Fibroblast of villous mesenchyme (primary cell): ENCODE measurements at places on chromosomes 7 and 10.

GRCh38 chr10:119653209-119653608, 2.0 kb downstream of the BAG3 start:
- peak; percentile 39 for DNase-seq

DNA sequence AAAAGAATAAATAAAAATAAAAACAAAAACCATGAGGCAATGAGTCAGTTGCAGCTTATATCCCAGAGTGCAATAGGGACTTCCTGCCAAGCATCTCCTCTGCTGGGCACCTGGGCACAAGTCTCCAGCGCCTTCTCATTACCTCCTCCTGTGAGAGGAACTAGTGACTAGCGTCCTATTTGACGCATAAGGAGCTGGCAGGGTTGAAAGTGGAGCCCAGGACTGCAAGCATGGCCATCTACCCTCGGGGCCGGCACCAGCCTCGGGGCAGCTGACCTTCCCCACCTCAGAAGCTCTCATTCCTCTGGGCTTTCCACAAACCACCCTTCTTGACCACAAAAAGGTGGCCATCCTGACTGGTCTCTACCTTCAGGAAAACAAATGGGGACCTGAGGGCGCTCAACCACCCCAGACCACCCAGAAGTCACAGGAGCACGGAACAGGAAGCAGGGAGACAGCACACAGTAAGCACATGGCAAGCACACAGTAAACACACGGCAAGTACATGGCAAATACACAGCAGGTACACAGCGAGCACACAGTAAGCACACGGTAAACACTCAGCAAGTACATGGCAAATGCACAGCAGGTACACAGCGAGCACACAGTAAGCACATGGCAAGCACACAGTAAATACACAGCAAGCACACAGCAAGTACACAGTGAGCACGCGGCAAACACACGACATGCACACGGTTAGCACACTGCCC, 19.1 kb downstream of the CTBP2 start:
- DNase-seq: no peak

DNA sequence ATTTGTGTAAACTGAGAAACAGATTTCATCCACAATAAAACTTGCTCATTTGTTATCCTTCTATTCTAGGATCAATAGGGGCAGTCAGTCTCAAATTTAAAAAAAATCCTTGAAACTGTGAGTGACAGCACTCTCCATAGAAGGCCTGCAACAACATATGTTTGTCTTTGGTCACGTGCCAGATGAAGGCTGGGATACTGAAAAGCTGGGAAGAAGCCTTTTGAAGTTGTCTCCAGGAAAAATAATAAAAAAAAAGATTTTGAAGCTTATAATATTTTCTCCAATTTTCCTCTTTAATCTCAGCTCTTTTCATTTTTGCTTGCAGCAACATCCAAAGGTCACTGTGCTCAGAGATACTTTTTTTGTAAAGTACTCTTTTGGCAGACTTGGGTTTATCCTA, 128.6 kb upstream of the SLC26A5 start:
- DNase-seq: no peak

DNA sequence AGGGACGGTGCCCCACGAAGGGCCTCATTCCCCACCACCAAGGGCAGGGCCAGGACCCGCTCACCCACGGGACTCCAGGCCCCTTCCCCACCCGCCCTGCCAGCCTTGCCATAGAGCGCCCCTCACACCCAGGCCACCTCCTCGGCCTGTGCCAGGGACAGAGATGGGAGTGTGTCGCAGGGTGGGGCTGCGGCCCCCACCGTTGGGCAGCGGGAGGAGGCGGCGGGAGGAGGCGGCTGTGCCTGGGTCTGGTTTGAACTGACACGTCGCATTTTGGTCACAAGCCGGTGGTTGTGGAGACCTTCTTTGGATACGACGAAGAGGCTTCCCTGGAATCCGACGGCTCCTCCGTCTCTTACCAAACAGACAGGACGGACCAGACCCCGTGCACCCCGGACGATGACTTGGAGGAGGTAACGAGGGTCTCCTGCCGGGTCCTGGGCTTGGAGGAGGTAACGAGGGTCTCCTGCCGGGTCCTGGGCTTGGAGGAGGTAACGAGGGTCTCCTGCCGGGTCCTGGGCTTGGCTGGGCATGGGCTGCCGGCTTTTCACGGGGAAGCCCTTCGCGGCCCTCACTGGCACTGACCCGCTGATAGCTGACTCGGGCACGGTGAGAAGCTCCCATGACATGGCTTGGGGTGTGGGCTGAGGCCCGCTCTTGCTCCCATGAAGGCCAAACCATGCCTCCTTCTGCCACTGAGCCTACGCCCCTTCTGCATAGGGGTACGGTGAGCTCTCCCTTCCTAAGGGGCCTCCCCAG, 46.4 kb upstream of the DPYSL4 start:
- DNase-seq: no peak

DNA sequence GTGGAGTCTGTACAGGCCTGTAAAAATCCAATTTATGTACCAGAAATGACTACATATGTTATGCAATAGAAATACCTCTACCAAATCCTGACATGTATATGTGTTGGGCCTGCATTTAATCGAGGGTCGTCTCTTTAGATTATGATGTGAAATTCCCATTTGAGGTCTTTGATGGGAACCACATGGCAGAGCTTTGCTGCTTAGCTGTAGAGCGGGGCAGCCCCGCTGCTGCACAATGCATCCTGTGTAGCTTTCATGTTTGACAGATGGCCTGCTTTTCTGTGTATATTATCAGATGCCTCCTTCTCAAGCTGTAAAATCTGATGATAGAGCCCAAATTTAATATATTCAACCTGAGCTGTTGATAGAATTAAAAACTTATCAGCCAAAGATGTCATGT, 65.8 kb downstream of the RAB18 start:
- DNase-seq: no peak

GRCh38 chr7:151837285-151838042, 39.5 kb downstream of the PRKAG2 start:
- DNase-seq: no peak

- no peak for DNase-seq
Measured at GRCh38 chr7:72213769-72214168, 198.4 kb downstream of the CALN1 start.

DNA sequence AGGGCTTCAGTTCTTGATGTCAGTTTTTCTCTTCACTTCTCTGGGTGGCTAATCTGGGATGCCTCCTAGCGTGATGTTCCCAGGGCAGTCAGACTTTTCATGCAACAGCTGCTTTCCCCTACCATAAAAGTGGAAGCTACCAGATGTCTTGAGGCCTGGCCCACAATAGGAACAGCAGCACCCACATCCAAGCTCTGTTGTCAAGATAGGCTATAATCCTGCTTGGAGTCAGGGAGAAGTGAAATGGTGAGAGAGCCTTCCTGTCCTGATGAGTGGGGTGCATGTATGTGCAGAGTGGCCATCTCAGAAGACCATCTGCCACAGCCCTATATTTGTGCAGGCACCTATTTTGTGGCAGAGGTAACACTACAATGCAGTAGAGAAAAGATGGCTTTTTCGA, 108.0 kb downstream of the HTR5A start:
- no peak for DNase-seq

- no peak for DNase-seq
Measured at GRCh38 chr10:91708174-91708861, 75.4 kb upstream of the PPP1R3C start.

DNA sequence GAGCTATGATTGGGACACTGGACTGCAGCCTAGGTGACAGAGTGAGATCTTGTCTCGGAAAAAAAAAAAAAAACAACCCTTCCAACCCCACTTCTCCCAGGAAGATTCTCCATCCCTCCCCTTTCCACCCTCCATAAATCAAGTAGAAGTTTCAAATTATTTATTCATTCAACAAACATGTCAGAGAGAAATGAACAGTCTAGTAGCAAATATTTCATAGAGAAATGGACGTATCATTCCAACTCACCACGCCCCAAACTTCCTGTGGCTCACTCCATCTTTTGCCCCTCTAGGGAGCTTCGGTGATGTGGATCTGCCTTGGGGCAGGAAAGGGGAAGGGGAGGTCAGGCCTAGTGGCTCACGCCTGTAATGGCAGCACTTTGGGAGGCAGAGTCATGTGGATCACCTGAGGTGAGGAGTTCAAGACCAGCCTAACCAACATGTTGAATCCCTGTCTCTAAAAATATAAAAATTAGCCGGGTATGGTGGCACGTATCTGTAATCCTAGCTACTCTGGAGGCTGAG, 638 bp upstream of the TRAPPC14 start:
- DNase-seq: no peak

DNA sequence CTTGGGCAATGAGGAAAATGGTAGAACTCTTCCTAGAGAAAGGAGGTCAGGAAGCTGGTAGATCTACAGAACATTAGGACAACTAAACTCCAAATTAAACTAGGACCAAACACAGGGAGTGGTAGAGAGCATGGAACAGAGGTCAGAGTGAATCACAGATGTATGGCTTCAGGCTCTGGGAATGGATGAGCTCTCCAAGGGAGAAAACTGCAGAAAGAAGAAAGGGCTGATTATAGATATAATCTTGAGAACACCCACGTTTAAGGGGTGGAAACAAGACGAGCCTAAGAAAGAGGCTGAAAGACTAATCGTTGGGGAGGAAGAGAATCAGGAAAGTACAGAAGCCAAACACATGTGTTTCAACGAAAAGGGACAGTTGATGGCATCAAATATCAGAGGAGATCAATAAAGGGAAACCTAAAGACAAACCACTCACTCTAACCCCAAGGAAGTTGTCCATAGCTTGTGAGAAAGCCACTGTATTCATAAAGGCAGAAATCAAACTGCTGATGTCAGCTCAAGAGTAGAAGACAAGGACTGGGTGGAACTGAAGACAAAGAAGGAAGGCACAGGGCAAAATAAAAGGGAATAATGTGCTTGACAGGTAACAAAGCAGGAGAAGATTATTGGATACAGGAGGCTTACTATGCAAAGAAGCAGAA, 41.4 kb downstream of the NUDCD3 start:
- DNase-seq: no peak

GRCh38 chr10:76866841-76867586, 770.6 kb downstream of the KCNMA1 start:
- DNase-seq: no peak

DNA sequence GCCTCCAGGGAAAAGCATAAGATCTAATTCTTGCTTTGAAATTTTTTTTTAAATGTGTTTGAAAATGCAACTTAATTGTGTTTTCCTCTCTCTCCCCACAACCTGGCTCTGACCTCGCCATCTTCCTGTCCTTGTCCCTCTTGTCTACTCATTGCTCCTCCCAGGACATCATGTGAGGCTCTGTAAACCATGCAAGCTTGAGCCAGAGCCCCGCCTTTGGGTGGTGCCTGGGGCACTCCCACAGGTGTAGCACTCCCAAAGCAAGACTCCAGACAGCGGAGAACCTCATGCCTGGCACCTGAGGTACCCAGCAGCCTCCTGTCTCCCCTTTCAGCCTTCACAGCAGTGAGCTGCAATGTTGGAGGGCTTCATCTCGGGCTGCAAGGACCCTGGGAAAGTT, 9.8 kb upstream of the CDHR1 start:
- DNase-seq: no peak

- peak; percentile 78 for DNase-seq
Measured at GRCh38 chr10:114389426-114389825, 14.9 kb downstream of the AFAP1L2 start.

DNA sequence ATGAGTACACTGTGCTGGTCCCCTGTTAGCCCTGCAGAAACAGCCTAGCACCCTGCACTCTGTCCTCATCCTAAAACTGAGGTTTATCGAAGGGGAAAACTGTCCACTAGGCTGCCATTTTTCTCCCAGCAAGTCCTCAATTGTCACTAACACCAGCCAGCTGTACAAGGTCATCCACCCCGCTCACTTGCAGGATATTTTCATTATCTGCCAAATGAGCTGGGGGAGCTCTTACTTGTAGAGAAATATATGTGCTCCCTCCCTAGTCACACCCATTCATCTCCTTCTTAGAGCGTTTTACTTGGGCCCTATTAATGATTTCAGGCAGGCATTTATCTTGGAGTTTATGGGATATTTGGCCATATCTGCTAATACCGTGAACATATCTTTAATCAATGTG, 413.5 kb upstream of the NFE2L3 start:
- no peak for DNase-seq

DNA sequence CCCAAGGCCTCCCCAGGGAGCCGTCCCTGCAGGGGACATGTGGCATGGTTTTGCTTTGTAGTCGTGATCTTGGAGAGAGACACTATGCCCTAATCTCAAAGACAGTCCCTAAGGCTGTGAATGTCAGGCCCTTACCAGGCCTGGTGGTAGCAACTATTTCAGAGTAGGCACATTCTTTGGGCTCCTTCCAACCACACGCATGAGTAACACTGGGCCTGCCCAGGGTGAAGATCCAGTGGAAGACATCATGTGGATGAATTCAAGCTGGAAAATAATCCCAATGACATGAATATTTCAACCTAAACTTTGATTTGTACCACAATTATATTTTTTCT, 39.5 kb upstream of the INSIG1 start:
- peak; percentile 92 for DNase-seq

GRCh38 chr7:29955075-29955792, 34.4 kb downstream of the SCRN1 start:
- DNase-seq: no peak

- no peak for DNase-seq
Measured at GRCh38 chr7:141911391-141911790, 4.8 kb upstream of the OR9A4 start.

DNA sequence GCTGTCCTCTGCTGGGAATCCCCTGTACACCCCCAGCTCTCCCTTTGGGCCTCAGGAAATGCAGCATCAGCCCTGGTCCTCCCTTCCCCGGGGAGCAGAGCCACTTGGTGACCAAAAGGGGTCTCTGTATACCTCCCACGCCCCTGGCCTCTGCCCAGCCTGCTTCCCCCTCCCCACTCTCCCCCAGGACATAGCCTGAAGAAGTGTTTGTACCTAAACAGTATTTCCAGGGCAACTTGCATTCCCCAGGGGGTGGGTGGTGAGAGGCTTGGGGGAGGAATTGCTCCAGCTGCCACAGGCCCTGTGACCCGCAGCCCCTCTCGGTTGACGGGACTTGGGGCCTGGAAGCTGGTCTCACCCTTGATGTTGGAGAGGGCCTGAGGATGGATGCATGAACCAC, 39.3 kb downstream of the TMEM270 start:
- no peak for DNase-seq

GRCh38 chr7:24721481-24722001, 35.7 kb downstream of the GSDME start:
- no peak for DNase-seq

DNA sequence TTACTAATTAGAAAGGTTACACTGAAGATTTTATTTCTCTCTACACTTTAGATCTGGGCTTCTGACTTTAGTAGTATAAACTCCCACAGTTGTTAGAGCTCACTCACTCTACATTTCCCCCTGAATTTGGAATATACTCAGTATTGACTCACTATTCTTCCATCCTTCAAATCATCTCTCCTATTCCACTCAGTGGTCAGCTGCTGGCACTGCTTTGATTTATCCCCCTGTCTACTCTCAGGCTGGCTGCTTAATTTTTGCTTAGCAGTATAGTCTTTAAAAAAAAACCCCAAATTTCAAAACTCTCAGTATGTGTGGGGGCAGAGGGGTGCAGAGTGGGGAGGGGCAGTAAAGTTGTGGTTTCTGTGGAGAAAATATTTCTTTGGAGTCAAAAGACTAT, 68.9 kb downstream of the CDK6 start:
- no peak for DNase-seq

DNA sequence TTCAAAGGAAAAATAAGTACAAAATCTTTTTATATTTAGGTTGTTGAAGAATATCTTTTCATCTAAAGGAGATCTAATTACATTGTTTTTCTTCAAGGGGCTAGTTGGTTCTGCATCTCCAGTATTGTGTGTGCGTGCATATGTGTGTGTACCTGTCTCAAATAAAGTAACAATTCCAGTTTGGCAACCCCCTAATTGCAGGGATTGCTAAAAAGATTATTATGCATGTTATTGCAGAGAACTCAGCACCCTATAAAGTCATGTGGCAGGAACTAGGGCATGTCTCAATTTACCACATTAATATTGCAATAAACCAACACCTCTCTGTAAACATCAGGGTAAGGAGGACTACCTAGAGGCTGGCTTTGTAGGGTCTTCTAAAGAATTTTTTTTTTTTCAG, 37.0 kb downstream of the MRPS33 start:
- no peak for DNase-seq
